ENCODE measurements at places on chromosomes 3 and 15.
A peak's percentile ranks its signal among the peaks of the same experiment; 100 is the strongest.

- no peak for DNase-seq
Observed at GRCh38 chr3:88141458-88142083, 8.2 kb upstream of the C3orf38 start.

DNA sequence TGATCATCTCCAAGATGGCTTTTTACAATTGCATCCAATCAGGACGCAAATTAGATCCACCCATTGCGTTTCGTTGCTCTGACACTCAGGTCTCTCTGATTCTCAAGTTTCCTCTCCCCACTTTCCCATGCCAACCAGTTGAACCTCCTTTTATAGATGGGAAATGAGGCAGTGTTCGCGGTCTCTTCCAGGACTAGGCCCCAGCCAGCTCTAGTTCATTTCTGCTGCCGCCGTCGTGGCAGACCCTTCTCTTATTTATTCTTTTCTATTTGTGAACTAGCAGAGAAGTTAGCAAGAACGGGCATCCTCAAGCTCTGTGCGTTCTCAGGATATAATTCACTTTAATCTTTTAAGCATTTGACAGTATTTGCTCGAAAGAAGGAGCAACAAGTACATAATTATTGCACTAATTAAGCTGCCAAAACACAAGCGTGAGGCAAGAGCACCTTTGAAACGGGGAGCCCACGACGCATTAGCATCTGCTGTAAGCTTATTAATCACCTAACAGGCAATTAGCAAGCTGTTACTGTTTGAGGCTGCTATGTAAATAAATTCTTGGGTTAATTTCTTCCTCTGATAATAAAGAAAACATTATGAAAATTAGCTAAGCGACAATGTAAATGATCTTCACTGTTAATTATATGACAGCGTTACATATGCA lies 246.4 kb upstream of the TLE3 start:
- peak; percentile 19 for DNase-seq

DNA sequence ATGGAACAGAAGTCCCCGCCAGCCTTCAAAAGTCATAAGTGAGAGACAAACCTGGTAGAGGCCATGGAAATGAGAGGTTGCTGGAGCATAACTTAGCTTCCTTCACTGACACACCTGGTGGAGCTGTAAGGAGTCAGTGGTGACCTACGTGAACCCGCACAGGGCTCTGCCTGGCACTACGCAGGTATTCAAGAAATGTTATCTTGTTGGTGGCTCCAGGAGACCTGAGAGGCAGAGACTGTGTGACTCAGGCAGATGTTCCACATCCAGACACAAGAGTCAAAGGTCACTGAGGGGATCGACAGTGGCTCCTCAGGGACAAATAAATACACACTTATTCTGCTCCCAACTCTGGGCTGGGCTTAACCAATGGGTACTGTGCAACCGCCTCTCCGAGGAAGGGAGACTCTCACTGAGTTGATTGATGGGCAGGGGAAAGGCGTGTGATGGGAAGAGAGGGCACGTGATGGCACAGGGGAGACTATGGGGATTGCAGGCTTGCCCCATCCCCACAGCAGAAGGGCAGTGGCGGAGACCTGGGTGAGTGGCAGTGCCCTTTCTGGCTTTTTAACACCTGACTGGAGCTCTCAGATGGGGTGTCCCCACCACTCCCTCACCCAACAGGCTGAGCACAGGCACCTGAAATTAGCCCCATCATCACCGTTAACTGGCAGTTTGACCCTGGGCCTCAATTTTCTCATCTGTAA lies 111.7 kb upstream of the SMAD3 start:
- DNase-seq = no peak

- DNase-seq = no peak
Observed at GRCh38 chr3:150168698-150169097, 198.0 kb upstream of the PFN2 start.

- DNase-seq = no peak
Observed at GRCh38 chr3:168885028-168885427, 778.5 kb downstream of the MECOM start.

GRCh38 chr3:9701006-9701405 lies 2.6 kb upstream of the CPNE9 start:
- DNase-seq = no peak

DNA sequence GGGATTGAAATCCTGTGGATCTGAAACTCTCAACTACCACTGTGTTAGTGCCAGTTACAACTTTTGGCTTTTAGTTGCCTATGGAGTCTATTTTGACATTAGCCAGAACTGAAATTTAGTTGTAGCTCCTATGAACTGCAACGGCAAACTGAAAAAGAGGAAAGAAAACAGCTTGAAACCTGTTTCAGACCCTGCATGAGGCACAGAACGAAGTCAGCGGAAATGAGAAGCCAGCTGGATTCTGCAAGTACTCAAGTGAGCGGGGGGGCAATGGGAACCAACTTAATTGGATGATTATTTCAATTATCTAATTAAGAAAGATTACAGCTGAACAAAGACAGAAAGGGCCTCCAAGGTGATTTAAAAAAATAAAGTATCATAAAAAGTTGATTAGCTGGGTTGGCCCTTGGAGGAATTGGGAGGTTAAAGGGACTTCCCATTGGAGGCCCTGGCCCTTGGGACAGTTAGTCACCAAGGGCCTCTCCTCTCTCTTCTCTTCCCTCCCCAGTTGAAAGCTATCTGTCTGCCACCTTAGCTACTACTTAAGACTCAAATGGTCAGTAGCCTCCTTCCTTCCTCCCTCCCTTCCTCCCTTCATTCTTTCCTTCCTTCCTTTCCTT lies 352.1 kb downstream of the SHQ1 start:
- DNase-seq = no peak

- peak; percentile 52 for DNase-seq
Observed at GRCh38 chr15:45794712-45795439, 160.0 kb downstream of the SQOR start.

DNA sequence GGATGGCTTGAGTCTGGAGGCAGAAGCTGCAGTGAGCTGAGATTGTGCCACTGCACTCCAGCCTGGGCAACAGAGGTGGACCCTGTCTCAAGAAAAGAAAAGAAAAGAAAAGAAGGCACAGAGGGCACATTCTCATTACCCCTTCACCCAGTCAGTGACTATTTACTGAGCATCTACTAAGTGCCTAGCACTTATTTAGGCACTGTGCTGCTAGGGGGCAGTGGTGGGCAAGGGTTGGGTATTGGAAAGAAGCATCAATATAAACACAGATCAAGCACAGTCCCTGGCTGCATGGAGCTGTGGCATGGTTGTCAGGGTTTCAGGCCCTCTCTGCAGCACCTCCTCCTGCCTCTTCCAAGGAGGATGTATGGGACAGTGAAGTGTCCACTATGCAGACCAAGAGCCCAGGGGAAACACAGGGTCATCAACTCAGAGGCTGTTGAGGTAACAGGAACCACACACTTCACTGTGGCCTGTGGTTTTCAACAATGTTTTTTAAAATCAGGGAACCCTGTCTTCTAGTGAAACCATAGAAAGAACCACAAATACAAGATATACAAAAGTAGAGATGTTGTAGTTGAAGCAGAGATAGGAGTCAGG lies 138.5 kb downstream of the RAB11A start:
- no peak for DNase-seq

GRCh38 chr3:174620138-174620537 lies 239.0 kb upstream of the NAALADL2 start:
- DNase-seq = no peak

DNA sequence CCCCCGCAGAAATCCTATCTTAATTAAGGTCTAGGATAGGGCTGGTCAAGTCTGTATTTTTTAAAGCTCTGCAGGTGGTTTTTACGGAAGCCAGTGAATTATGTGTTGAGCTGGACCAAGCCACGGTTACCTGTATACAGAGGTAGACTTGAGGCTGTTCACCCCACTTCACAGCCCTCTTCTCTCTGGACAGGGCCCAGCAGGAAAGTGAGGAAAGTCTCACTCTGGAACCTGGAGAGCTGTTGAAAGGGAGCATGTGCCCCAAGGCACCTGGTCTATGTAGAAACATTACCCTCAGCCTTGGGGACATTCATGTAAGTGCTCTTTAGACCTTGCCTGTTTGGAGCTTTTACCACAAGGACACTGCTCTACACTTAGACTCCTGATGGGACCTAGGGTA lies 6.9 kb downstream of the SEMA5B start:
- no peak for DNase-seq

GRCh38 chr3:126216416-126216815 lies 36.0 kb upstream of the ALDH1L1 start:
- no peak for DNase-seq

GRCh38 chr3:193737191-193737751 lies 144.3 kb downstream of the OPA1 start:
- no peak for DNase-seq

- no peak for DNase-seq
Observed at GRCh38 chr3:22587446-22587845, 615.7 kb upstream of the UBE2E2 start.

DNA sequence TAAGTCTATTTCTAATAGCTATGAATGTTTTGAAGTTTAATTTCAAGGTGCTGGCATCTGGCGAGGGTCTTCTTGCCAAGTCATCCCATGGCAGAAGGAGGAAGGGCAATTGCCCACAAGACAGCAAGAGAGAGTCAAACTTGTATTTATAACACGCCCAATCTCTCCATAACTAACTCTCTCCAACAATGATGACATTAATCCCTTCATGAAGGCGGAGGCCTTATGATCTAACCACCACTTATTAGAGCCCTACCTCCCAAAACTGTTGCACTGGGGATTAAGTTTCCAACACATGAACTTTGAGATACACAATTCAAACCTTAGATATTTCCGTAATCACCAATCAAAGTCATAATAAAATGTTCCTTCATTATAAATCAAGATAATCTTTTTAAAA lies 406.9 kb downstream of the CNTN6 start:
- DNase-seq = no peak

DNA sequence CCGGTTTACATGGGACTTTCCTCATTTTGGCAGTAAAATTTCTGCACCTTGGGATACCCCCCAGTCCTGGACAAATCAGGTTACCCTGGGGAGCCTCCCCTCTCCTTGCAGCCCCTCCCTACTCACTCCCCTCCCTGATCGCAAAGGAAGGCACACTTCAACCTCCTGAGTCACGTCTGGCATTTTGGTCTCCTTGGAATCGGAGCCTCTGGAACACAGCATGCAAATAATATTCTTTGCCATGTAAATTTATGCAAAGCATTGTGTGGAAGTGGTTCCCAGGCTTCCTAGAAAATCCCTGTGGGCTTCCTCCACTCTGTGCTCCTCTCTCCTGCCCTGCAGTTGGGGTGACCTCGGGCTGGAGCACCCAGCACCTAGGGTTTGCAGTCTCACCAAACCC lies 11.6 kb downstream of the SCN5A start:
- no peak for DNase-seq

DNA sequence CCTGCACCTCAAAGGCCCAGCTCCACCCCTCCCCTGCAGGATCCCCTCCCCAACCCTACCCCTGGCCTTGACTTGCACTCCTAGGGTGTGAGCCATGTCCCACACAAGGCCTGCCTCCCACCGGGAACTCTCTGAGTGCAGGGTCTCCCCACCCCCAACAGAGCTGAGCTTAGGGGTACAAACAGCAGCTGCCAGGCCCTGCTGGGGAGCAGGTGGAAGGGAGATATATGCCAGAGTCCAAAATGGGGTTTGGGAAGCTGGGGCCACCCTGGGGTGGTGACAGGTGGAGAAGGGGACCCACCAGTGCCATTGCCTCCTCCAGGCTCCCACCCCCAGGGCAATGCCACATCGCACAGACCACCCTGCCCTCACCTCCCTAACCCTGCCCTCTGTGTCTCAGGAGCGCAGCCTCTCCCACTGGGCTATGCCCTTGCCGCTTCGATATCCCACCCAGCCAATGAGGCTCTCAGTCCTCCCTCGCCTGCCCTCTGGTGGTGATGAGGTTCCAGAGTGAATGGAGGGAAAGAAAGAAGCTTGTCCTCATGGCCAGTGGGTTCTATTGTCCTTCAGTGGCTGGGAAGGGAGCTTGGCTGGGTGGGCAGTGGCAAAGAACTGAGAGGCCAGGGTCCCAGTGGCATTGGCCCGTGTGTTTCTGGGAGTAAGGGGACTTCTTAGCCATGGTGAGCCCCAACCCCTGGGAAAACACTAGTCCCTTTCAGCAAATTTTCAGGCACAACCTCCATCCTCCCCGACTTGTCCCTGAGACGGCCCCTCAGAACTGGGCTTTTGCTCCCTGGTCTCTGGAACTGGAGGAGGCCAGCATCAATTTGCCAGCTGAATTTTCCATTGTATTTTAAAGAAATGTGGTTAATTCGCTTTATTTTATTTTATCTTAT lies 46.8 kb downstream of the CYP11A1 start:
- DNase-seq = peak; percentile 89

GRCh38 chr3:105857601-105858000 lies 11.2 kb downstream of the CBLB start:
- DNase-seq = no peak

DNA sequence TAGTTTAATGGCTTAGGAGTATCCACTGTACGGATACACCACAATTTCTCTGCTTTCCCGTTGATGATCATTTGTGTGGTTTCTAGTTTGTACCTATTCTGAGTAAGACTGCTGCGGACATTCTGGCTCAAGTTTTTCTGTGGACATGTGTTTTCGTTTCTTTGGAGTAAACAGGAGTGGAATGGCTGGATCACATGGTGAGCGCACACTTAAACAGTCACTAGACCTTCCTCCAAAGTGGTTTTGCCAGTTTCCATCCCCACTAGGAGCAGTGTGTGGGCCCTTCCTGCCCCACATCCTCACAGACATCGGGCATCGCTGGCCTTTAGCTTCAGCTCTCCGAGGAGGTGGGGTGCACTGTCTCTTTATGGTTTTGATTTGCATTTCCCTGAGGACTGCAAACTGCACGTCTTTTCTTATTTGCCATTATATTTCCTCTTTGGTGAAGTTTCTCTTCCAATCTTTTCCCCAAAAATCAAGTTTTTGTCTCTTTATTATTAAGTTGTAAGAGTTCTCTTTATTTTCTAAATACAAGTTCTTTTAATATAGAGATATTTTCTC lies 94.1 kb downstream of the VGLL4 start:
- no peak for DNase-seq

GRCh38 chr15:57217778-57218598 lies 158.3 kb upstream of the CGNL1 start:
- DNase-seq = peak; percentile 14

DNA sequence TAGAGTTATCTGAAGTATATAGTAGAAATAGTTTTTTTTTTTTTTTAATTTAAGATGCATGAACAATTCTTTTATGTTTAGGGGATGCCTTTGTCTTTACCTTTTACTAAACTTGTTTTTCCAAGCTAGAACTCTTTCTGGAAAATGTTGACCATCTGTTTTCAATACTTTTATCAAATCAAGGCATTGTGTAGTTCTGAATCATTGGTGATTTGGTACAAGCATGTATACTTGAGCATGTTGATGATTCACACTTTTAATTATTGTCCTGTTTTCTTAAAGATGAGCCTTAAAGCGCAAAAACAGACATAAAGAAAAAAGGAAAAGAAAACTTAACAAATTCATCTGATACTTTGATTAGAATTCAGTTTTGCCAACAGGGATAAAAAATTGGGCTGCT lies 28.3 kb downstream of the PDCD6IP start:
- no peak for DNase-seq

GRCh38 chr3:37554364-37554763 lies 307.3 kb upstream of the CTDSPL start:
- no peak for DNase-seq
